ENCODE measurements at places on chromosomes 12 and 14. TPM values are rescaled to one million over a fixed set of nuclear protein-coding genes. Genes with fewer than 3 reads are reported as not detected.

Gene KRT78
- 0.05 TPM for polyA plus RNA-seq

- DNase-seq = no peak
Observed at GRCh38 chr12:127411981-127412380, 855.0 kb upstream of the TMEM132C start.

DNA sequence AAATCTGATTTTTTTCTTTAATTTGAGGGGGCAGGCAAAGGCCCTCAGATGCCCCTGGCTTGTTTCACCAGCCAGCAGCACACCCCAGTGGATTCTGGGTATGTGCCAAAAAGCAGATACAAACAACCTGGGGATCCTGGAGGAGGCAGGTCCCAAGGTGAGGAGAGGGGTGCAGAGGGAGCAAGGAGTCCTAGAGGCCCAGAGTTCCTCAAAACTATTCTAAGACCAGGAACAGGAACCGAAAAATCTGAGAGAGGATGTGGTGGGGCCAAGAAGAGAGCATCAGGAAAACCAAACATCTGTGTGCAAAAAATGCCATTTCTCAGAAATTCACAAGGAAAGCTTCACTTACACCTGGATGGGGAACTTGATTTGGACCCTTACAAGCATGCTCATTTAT, 8.2 kb downstream of the KCNA5 start:
- DNase-seq = no peak

GRCh38 chr12:6072302-6072752, 52.1 kb downstream of the VWF start:
- DNase-seq = no peak

Data from right renal pelvis (tissue), 4 donors.